Progenitor cell of endocrine pancreas (in vitro differentiated cells): ENCODE measurements at places on chromosomes 3 and 15. TPM values are rescaled to one million over a fixed set of nuclear protein-coding genes. Genes with fewer than 3 reads are reported as not detected.

GRCh38 chr3:51408813-51409212 lies 17.7 kb downstream of the RBM15B start:
- H3K27ac ChIP-seq, result no peak overlapping the region
- H3K4me3 ChIP-seq, result no peak overlapping the region
- no peaks in the 10 kb centered on the region for H3K27me3 ChIP-seq
- DNase-seq, result no peak
- peaks cover 14% of the 10 kb centered on the region for H3K36me3 ChIP-seq

DNA sequence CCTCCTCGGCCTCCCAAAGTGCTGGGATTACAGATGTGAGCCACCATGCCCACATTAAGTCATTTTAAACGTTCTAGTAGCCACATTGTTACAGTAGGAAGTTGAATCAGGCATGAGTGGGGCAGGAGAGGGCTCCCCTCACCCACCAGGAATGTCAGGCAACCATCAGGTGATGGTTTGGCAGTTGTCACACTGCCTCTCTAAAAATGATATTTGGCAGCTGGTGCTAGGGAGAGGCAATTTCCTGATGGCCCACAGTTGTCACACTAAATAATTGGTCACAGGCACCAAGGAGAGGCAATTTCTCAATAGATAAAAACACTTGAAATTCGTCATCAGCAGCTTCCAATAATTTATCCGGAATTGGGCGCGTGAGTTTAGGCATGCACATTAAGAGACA lies 79.2 kb upstream of the ABHD2 start:
- DNase-seq, result no peak
- H3K27ac ChIP-seq, result no peak overlapping the region
- peaks cover under 1% of the 10 kb centered on the region for H3K4me1 ChIP-seq
- H3K27me3 ChIP-seq, result peaks cover 6% of the 10 kb centered on the region

- no peak for DNase-seq
- no peaks in the 10 kb centered on the region for H3K27me3 ChIP-seq
- H3K27ac ChIP-seq, result no peak overlapping the region
- H3K4me3 ChIP-seq, result no peak overlapping the region
Observed at GRCh38 chr3:50015918-50016317, 72.8 kb upstream of the RBM5 start.

GRCh38 chr15:65841121-65841930 lies 28.0 kb upstream of the RAB11A start:
- H3K36me3 ChIP-seq, result no peaks in the 10 kb centered on the region
- H3K27me3 ChIP-seq, result no peaks in the 10 kb centered on the region
- H3K4me1 ChIP-seq, result peaks cover 16% of the 10 kb centered on the region
- H3K4me3 ChIP-seq, result no peak overlapping the region
- H3K27ac ChIP-seq, result no peak overlapping the region
- no peak for DNase-seq

DNA sequence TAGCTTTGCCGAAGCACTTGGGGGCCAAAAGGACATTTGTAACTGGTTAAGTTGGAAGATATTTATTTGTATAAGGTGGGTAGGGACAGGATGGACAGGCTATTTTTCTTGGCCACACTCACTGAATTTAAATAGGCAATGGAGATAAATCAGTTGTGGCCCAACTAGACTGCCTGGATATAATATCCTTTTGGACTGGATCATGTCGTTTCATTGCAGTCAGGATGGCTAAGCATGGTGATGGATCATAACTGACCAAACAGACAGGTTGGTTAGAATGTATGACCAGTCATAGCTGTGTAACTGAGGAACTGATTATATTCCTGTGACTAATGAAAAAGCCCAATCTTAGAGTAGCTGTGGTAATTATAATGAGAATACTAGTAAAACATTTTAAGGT lies 284.0 kb downstream of the LPP start:
- H3K27me3 ChIP-seq, result no peaks in the 10 kb centered on the region
- peaks cover 13% of the 10 kb centered on the region for H3K4me1 ChIP-seq
- H3K27ac ChIP-seq, result no peak overlapping the region
- H3K36me3 ChIP-seq, result peaks cover 3% of the 10 kb centered on the region
- no peak for DNase-seq
- H3K4me3 ChIP-seq, result no peak overlapping the region

- H3K27ac ChIP-seq, result peak overlapping the region; percentile 34
- no peak overlapping the region for H3K4me3 ChIP-seq
- H3K27me3 ChIP-seq, result no peaks in the 10 kb centered on the region
- peaks cover 36% of the 10 kb centered on the region for H3K4me1 ChIP-seq
Observed at GRCh38 chr3:134054881-134055280, 25.2 kb upstream of the SLCO2A1 start.

- peaks cover 6% of the 10 kb centered on the region for H3K27me3 ChIP-seq
- no peak for DNase-seq
- no peaks in the 10 kb centered on the region for H3K4me1 ChIP-seq
- H3K27ac ChIP-seq, result no peak overlapping the region
- H3K36me3 ChIP-seq, result no peaks in the 10 kb centered on the region
Observed at GRCh38 chr3:98029083-98029482, 6.0 kb downstream of the GABRR3 start.

Gene BUB1B
- 40.1 and 42.6 TPM in 2 replicates for total RNA-seq

Gene KLHL6
- 0.12 TPM in 1 of 2 replicates, not detected in the other for total RNA-seq

Gene PSTPIP1
- total RNA-seq, result not detected in 2 replicates

Gene ARL14
- total RNA-seq, result 0.50 and 1.00 TPM in 2 replicates

Gene PLCH1
- total RNA-seq, result 13.6 and 14.2 TPM in 2 replicates
